ENCODE measurements at places on chromosomes 13 and 19. TPM values are rescaled to one million over a fixed set of nuclear protein-coding genes. Genes with fewer than 3 reads are reported as not detected.

Gene MATK
- total RNA-seq = 0.50 TPM

Gene ZNF761
- 11.4 TPM for total RNA-seq

Gene PLEKHG2
- 7.8 TPM for total RNA-seq

Gene ZNF208
- total RNA-seq = 0.16 TPM

Gene SYCN
- total RNA-seq = not detected

Gene RNF17
- not detected for total RNA-seq

Gene SMIM44
- not detected for total RNA-seq

Gene CYP4F3
- total RNA-seq = not detected

Gene DEDD2
- total RNA-seq = 20.5 TPM

Gene CNMD
- not detected for total RNA-seq

Gene PRPF31
- total RNA-seq = 80.6 TPM

Gene EBPL
- total RNA-seq = 55.9 TPM

Gene ZNF667
- 4.5 TPM for total RNA-seq

Gene APOC4
- not detected for total RNA-seq

Gene LYL1
- 32.2 TPM for total RNA-seq

Gene SUCLA2
- total RNA-seq = 27.8 TPM

Gene S1PR5
- total RNA-seq = 0.13 TPM

Gene ZNF708
- 13.2 TPM for total RNA-seq

Gene ZNF429
- 2.8 TPM for total RNA-seq

Gene PROSER1
- total RNA-seq = 27.2 TPM

Gene ZNF85
- total RNA-seq = 5.8 TPM

Gene NCCRP1
- total RNA-seq = not detected

Gene C1QTNF9
- 0.06 TPM for total RNA-seq

Gene PLD3
- 169 TPM for total RNA-seq

Gene KLK12
- not detected for total RNA-seq

Gene RLN3
- not detected for total RNA-seq

Gene ZNF490
- total RNA-seq = 9.9 TPM

Gene RUBCNL
- total RNA-seq = not detected

Gene INAFM1
- 1.1 TPM for total RNA-seq

Gene BST2
- total RNA-seq = 54.1 TPM
